ENCODE measurements at places on chromosomes 5 and 9.

DNA sequence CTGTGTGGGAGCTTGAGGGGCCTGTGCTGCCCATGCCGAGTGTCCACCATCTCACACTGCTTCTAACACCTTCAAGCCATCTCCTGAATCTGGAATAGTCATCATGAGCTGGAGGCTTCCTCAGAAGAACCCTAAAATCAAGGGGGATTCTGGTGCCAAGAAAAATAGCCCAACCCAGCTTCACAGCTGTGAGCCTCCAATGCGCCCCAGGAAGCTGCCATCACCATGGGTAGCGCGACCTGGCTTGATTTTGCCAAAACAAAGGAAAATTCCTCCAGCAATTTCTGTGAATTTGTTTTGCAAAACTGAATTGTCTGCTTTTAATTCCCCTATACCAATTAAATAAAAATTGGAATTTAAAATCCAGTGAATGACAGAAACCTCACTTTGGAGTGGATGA is 6.2 kb upstream of the TIFAB start:
- DNase-seq = no peak

GRCh38 chr9:131841765-131842318 is 102.0 kb upstream of the RAPGEF1 start:
- no peak for DNase-seq

- peak; percentile 97 for DNase-seq
These were observed 1.3 kb upstream of the DUSP1 start for GRCh38 chr5:172772112-172772906.

DNA sequence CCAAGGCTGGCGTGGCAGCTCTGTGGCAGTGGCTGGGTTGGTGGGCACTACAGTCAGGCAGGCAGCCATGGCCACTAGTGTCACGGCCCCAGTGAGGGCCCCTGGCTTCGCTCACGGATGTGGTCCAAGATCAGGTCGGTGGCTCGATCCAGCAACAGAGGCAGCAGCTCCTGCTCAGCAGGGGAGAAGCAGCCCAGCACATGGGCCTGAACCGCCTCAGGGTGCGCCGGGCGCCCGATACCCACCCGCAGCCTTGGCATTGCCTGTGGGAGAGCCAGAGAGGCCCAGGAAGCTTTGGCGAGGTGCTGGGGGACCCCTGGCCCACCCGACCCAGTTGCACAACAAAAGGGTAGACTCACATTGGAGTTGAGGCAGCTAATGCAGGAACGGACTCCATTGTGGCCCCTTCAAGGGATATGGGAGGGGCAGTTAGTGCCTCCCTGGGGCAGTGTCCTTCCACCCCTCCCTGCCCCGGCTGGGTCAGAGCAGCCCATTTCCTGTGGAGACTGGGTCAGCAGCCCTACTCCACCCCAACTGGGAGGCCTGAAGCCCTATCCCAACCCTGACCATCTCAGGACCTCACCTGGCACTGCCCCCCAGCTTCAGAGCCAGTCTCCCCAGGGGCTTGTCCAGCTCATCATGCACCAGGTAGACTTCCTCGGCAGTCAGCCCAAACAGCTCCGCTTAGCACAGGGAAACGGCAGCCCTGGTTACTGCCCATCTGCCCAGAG is 1.3 kb downstream of the PTRH1 start:
- no peak for DNase-seq

DNA sequence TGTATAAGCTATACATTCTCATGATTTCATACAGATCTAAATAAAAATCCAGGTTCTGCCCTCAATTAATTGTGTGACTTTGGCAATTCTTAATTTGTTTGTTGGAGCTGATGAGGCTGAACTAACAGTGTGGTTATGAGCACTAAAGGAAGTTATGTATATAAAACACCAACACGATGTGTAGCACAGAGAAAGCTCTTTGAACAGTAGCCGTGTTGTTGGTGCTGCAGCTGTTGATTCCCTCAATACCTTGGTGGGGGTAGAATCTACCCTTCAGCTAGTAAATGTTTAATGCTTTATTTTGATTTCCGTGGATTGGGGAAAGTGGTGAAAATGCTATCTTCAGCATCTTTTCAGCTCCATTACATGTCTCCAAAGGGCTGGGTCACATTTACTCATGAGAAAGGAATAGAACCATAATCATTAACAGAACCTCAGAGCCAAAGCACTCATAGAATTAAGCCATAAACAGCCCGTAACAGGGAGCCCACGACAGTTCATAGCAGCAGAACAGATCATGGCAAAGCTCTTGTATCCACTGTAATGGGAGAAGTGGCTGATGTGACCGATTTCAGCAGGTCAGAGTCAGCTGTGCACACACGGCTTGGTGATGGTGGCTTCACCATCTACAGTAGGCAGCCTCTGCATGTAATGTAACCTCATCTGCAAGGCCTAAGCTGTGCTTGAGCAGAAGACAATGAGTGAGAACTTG is 332.7 kb downstream of the DIRAS2 start:
- no peak for DNase-seq

GRCh38 chr9:129285979-129286772 is 108.1 kb upstream of the IER5L start:
- no peak for DNase-seq

DNA sequence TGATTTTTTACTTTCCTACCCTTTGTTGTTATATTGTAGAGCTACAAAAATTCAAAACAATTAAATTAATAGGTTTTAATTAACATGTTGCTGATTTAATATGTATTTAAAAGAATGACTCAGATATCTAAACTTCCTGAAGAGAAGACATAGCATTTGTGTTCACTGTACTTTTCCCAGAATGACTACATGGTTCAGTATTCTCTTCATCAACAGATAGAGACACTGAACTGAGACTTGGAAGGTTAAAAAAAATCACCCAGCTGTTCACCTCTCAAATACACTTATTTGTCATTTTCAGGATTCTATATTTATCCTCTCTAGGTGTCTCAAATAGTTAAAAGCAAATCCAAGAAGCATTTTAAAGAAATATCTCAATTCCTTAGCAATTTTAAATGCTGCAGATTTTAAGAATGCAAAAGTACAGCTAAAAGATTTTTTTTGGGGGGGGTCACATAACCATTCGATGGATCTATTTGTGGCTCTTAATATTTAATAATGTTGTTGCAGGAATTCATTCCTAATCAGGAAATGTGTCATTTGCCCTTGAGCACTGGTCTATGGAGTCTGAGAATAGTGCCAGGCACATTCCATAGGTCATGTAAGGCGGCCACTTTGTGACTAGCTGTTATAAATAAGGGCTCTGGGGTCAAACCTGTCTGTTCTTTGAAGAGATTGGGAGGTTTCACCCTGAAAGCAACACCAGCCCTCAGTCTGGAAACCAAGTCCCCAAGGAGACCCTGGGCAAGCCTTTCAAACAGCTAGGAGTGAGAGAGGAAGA is 463.1 kb downstream of the NR2F1-AS1 start:
- no peak for DNase-seq

GRCh38 chr9:81116340-81117137 is 572.8 kb downstream of the TLE1 start:
- DNase-seq = no peak

DNA sequence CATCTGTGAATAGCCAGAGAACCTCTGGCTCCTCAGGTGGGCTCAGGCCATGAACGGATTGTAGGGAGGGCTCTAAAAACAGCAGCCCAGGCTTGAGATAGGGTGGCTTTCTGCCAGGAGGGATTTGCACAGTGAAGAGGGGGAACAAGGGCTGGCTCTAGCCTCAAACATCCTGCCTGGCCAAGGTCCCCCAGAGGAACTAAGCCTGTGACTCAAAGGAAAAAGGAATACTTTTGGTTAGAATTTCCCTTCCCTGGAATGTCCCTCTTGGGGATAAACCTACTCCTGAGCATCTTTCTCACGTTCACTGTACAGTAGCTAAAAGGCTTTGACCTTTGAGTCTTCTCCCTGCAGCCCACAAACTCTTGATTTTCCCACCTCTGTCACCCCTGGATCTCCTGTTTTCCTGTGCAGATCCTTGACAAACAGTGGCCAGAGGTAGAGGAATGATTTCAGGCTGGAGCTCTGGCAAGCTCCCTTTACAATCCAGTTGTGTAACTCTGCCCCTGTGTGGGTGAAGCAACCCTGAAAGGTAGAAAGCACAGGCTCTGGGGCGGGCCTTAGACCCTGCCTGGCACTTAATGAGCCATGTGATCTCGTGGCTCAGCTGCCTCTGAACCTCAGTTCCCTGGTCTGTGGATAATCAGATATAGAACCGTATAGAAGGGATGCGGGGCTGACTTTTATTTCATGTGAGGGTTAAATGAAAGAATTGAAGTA is 17.4 kb downstream of the SEC61B start:
- DNase-seq = no peak

DNA sequence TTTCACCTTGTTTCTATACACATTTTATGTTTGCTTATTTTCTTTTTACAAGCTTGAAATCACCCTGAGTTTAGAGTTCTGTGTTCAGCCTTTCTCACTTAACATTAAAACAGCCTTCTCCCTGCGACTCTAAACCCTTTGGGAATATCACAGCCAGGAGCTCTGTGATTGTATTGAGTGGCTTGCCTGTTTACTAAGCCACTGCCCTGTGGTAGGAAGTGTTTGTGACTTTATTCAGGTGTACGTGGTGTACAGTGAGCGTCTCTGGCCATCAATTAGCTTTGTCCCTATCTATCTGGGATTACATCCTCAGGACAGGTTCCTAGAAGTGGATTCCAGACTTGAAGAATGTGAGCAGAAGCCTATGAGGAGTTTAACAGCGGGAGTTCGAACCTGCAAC is 11.0 kb upstream of the NEURL1B start:
- DNase-seq = no peak

DNA sequence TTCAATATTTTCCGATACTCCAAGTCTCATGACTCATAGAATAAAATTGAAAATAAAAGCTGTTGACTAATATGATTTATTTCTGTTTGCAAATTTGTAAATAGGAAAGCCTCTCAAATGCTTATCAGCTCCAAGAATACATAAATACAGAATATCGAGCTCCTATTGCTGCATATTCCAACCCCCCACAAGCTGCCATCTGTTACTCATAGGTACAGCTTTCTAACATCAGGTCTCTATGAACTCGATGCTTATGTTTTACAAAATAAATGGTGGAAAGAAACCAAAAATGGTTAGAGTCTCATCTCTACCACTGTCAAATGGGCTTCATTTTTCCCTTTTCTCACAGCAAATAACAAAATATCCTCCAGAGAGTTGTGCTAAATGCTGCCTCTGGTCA is 631.6 kb upstream of the CDH18 start:
- DNase-seq = no peak

- DNase-seq = no peak
These were observed 47.1 kb downstream of the ALDH1A1 start for GRCh38 chr9:72905514-72906480.

- DNase-seq = peak; percentile 77
These were observed 16.1 kb upstream of the NEUROG1 start for GRCh38 chr5:135551593-135552447.

DNA sequence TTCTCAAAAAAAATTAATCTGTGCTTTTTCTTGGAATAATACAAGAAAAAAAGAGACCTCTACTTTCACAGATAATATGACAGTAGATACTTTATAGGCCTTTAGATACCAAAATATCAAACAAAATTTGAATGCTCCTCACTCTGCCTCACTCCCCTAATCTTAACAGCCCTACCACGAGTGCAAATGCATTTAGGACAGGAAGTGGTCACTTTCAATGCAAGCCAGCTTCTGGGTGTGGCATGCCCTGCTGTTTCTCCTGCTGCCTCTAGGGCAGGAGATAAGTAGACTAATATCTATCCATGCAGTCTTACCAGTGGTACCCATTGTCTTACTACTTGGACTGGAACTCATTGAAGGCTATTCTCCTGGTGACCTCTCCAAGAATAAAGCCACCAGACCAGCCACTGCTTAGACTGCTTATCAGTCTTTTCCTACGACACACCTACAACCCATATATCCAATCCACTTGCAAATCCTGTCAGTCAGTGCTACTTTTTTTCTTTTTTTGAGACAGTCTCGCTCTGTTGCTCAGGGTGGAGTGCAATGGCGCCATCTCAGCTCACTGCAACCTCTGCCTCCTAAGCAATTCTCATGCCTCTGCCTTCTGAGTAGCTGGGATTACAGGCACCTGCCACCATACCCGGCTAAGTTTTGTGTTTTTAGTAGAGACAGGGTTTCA is 23.0 kb downstream of the FRRS1L start:
- DNase-seq = peak; percentile 93

- DNase-seq = peak; percentile 3
These were observed 328.9 kb downstream of the NR2F1-AS1 start for GRCh38 chr5:93252165-93252564.

- no peak for DNase-seq
These were observed 5.3 kb downstream of the NXNL2 start for GRCh38 chr9:88540251-88540763.
